ENCODE measurements at places on chromosomes 1 and 21.

DNA sequence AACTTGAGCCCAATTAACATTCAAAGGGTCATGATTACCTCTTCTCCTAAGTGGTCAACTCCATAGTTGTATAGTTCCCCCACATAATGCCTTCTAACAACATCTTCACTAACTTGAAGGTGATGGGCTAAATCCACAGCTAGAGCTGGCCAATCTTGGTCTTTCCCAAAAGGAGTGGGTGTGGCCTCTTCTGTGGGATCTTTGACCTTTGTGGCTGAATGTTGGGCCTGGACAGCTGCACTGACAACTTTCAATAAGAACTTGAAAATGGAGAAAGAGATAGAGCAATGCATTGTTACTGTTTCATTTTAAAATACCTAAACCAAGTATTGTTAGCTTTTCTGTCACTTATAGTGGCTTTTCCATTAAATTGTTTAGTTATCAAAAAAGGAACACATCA, 59.2 kb downstream of the IARS2 start:
- no peak for DNase-seq

DNA sequence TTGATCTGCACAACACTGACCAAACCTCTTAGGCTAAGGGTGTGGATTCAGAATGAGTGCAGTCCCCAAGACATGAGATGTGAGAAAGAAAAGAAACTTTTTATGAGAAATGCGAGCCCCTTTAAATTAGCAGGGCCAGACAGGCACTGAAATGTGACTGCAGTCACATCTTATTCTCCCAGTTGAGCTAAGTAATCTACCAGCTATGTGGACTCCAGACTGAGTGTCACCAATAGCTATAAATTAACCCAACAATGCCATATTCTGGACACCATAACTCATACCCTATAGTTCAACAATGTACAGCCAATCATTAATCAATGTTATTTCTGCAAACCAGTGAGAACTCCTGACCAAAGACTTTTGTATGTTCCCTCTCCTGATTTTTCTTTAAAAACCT, 153.2 kb downstream of the COQ8A start:
- no peak for DNase-seq

DNA sequence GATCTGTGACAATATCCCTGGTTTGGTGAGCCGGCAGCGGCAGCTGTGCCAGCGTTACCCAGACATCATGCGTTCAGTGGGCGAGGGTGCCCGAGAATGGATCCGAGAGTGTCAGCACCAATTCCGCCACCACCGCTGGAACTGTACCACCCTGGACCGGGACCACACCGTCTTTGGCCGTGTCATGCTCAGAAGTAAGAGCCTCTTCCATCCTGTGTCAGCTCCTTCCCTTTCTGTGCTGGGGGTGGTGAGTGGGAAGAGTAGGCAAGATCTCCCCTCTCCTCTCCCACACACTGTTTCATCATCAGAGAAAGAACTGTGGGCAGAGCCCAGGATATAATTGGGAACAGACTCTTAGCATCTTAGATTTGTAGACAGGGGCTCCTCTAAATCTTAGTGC, 6.1 kb downstream of the WNT2B start:
- no peak for DNase-seq

GRCh38 chr1:161954466-161954865, 69.2 kb downstream of the OLFML2B start:
- DNase-seq = no peak

DNA sequence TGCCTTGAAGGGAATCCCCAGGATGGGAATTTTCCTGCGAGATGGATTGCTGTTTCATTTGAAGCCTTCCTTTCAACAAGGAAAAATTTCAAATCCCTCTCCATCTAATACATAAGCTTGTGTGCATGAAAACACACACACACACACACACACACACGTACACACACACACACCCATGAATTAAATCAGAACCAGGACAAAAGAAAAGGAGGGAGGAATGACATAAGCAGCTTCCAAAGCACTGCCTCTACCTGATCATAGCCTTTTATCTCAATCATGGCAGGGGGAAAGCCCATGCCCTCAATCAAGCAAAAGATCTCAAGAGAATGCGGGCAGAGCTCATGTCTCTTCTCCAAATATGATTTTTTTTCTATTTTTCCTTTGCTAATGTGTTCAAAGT, 139.7 kb downstream of the SLC44A5 start:
- no peak for DNase-seq

DNA sequence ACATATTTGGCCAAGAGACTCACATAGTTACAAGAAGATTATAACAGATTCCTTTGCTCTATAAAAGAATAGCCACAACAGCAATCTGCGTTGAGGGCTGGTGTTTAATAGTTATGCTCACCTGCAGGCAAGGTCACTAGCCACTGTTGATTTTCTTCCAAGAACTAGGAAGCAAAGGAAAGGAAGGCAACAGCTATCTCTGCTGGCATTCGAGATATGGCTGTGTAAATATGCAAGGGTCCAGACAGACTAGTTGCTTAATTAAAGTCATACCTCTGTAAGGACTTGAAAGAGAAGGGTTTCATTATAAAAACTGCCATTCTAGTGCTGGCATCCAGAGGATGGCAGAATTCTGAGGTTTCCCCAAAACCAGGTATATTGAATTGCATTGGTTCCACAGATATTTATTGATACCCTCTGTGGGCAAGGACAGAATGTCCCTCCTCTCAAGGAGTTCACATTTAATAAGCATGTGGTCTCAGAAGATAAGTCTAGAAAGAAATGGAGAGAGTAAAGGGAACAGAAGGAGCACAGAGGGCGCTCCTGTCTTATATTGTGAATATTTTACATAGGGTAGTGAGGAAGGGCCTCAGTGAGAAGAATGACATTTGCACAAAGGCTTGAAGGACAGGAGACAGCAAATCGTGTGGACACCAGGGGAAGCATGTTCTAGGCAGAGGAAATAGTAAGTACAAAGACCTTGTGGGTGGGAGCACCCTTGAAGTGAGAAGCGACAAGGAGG, 23.6 kb upstream of the PLEKHA6 start:
- DNase-seq = no peak

GRCh38 chr1:54979327-54979891, 1.0 kb upstream of the TMEM61 start:
- no peak for DNase-seq

DNA sequence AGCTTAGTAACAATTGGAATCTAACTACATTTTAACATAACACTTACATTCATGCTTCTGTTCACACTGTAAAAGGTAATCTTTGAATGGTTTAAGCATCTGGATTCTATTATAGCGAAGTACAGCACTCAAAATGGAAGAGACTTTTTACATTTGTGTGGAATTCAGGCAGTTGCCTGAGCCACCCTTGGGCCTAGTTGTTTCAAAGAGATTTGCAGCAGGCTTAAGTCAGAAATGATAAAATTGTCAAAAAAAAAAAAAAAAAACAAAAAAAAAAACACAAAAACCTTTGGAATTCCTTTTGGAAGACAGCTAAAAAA, 199.9 kb downstream of the LYPLAL1 start:
- no peak for DNase-seq

DNA sequence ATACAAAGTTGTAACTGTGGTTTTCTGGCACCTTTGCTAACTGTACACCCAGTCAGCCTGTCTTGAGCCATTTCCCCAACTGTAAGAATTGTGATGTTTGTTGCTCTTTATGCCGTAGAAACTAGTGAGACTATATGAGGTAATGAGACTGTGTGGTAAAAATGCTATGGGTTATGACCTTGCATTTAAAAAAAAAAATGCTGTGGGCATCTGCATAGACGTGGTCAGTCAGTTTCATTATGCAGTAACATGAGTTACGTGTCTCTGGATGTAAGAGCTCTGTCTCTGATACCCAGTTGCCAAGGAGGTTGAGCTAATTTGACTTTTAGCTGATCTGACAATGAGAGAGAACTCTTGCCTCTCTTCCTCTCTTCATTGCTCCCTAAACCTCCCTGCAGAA, 80.6 kb upstream of the LAMC2 start:
- no peak for DNase-seq

GRCh38 chr1:159211331-159212136, 6.9 kb downstream of the ACKR1 start:
- DNase-seq = no peak

DNA sequence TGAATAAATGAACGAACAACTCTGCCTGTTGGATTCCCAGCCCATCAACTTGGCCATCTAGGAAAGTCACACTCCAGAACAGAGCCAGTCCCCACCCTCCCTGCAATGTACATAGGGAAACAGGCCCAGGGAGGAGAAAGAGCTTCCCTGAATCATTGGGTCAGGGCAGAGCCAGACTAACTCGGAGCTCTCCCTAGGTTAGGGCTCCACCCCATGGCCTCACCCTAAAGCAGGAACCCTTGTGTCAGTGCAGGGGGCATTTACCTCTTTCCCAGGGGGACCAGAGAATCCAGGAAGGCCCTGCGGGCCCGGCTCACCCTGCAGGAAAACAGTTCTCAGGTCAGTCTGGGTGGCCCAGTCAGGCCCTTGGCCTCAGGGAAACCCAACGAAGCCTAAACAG, 11.6 kb downstream of the COL9A2 start:
- DNase-seq = no peak

DNA sequence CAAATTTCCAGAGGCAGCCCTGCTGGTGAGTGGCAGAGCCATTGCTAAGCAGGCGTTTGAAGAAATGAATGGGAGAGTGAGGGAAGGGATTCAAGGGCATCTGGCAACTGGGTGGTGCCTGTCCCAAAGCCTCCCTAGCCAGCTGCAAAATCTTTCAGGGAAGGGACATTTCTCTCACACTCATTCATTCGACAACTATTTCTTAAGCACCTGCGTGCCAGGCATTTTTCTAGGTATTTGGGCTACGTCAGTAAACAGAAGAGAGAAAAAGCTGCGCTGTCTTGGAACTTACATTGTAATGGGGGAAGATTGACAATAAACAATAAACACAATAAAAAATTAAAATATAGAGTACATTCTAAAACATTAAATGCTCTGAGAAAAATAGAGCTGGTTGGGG, 301.9 kb upstream of the USP24 start:
- no peak for DNase-seq

Data from mucosa of gallbladder (tissue), 1 donor.